ENCODE measurements at places on chromosomes 4 and X.
A peak's percentile ranks its signal among the peaks of the same experiment; 100 is the strongest.

DNA sequence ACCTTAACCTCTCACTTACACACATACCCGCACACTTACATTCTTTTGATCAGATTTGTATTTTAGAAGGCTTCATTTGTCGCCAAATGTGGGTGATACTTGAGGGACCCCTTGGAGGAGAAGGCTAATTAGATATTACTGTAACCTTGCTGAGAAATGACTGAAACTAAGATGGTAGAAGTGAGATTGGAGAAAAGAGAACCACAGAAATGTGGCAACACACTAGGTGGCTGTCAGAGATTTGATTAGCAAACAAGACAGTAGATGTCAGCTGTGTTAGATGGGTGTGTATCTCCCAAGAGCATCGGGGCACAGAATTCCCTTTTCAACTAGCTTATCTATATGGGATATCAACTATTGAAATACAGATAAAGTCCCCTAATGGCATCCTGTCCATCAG, 149.3 kb upstream of the FABP2 start:
- DNase-seq = no peak

DNA sequence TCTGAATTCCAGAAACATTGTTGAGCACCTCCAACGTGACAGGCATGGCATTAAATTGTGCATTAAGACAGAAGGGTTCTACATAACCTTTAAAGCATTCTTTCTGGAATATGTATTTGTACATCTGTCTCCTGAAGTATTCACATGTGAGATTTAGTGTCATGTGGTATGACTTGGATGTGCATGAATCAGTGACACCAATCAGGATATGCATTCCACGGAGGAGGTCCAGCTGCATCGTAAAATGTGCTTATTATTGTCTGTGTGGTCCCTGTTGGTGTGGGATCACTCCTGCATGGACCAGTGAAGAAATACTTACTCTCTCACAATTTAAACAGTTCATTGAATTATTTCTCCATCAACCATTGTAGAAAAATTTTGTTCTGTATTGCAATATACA, 149.0 kb downstream of the MID1 start:
- no peak for DNase-seq

DNA sequence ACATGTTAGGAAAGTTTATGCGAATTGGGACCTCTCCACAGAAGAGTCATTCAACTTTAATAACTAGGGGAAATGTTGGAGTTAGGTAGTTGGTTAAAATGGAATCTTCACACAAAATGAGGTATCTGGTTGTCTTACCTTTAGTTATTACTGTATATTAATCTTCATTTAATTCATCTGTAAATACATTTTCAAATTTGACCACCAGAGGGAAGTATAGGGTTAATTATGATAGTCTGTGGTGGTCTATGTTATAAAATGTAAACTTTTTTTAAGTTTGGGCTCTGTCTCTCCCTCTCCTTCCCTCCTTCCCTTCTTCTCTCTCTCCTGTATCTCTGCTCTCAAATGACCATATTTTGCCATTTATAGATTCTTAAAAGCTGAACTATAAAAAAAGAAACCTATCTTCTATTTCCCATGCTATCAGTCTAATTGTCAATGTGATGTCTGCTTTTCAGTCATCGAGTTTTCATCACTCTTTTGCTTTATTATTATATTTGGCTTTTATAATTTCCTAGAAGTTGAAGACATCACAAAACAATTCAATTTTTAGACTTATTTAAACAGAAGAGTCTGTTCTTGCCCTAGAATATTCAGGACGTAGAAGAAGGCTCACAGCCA, 49.8 kb downstream of the TMEM144 start:
- DNase-seq = no peak

GRCh38 chr4:25307596-25307995, 5.0 kb upstream of the ZCCHC4 start:
- no peak for DNase-seq

DNA sequence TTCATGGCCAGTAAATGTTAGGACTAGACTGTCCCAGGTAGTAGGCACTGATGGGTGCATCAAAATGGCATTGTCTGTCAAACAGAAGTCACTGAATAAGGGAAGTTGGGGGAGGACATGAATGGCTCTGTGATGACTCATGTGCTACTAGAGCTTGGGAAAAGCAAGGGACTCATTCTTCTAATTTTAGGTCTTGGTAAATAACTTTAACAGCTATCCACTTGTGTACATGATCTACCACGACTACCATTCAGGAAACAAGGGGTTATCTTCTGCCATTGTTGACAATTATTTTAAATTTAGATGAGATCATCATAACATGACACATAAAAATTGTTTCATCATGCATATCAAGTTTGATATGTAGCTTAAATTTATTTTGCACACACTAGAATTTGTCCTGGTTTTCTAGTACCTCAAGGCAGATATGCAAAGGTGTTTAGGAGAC, 6.3 kb downstream of the AREG start:
- DNase-seq = no peak

DNA sequence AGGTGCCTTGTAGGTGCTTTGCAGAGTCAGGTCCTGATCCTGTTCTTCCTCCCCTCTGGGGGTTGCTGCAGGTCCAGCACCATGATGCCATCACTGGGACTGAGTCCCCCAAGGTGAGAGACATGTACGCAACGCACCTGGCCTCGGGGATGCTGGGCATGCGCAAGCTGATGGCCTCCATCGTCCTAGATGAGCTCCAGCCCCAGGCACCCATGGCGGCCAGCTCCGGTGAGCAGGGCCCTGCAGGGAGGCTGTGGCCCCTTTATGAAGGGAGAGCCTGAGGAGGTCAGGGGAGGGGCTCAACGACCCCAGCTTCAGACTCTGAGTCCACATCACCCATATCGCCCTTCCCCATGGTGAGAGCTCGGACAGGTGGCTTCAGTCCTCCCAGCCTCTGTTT, 23.1 kb downstream of the MAN2B2 start:
- DNase-seq = no peak

- DNase-seq = no peak
Measured at GRCh38 chrX:29215251-29215650, 628.0 kb downstream of the IL1RAPL1 start.

- DNase-seq = peak; percentile 65
Measured at GRCh38 chrX:71107762-71108360, 1.3 kb upstream of the CXorf65 start.

DNA sequence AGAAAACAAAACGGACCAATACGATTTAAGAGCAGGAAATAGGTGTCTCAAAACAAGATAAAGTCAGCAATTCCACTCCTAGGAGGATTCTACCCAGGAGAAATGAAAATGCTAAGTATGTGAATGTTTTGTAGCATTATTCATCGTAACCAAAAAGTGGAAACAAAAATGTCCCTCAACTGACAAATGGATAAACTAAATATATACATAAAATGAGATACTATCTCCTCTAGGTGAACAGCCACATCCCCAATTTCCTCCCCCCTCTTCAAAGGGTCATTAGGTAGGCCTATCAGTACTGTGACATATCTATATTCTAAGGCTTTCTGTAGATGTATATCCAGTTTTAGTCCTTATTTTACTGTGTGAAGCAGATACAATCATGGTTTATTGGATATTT, 18.0 kb downstream of the DDX3X start:
- no peak for DNase-seq

DNA sequence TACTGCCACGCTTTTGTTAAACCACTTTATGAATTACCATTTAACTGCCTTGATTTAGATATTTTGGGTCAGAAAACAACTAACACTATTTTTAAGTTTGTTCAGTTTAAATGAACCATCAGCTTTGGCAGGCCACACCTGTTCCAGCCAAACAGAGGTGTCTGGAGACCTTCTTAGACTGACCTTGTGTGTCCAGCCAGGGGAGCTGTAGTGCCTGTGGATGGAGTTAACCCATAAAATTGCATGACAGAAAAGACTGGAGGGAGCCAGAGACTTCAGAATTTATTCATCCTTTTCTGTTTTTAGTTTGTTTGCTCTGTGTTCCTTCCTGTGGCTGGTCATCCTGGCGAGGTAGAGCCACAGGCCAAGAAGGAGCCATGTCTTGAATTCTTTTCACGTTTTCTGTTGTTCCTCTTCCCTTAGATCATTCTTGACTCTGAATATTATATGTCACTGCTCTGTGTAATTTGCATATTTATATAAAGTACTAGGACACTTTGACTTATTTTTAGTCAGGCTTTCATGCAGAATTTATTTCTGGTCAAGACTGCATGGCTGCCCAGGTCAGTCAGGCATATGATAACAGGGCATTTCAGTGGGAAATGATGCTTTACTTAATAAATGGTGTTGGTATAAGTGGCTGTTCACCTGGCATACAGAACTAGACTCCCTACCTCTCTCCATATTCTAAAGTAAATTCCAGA, 26.7 kb downstream of the HERC3 start:
- no peak for DNase-seq

- no peak for DNase-seq
Measured at GRCh38 chr4:41471126-41472071, 66.6 kb upstream of the LIMCH1 start.

DNA sequence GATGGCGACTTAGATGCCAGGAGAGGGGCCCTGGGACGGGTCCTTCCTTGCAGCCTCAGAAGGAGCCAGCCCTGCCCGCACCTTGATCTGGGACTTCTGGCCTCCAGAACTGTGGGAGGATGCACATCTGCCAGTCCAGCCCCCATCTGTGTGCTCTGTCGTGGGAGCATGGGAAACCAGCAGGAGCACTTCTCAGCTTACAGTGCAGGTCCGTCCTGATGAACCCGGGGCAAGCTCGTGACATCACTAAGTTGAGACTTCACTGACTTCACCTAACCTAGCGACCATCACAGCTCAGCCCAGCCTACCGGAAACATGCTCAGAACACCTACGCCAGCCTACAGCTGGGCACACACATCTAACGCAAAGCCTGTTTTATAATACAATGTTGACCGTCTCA, 38.1 kb downstream of the ABLIM2 start:
- no peak for DNase-seq

DNA sequence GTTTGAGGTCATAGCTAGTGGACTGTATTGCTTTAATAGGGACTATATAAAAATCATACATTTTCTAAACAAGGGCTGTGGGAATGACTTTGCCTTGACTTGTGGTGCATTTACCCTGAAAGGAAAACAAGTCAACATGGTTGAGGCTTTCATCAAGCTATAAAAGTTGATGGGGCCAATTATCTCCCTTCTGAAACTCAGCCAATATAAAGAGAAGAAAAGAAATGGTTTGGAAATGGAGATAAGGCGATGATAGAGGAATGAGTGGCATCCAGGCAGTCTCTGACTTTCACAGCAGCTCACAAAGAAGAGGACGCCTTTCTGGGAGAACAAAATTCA, 118.7 kb downstream of the SMARCA1 start:
- DNase-seq = no peak

DNA sequence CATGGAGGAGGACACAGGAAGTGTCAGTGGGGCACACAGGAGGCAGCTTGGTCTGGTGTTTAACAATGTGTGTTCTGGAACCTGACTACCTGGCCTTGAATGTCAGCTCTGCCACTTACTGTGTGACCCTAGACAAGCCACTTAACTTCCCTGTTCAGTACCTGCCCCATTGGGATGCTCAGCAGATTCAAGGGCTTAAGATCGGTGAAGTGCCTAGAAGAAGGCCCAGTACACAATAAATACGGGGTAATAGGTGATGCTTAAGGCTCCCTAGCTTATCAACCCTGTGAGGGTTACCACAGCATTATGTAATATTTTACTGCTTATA, 1.6 kb upstream of the CHIC2 start:
- DNase-seq = no peak

- DNase-seq = no peak
Measured at GRCh38 chrX:46788902-46789301, 30.0 kb upstream of the SLC9A7 start.

DNA sequence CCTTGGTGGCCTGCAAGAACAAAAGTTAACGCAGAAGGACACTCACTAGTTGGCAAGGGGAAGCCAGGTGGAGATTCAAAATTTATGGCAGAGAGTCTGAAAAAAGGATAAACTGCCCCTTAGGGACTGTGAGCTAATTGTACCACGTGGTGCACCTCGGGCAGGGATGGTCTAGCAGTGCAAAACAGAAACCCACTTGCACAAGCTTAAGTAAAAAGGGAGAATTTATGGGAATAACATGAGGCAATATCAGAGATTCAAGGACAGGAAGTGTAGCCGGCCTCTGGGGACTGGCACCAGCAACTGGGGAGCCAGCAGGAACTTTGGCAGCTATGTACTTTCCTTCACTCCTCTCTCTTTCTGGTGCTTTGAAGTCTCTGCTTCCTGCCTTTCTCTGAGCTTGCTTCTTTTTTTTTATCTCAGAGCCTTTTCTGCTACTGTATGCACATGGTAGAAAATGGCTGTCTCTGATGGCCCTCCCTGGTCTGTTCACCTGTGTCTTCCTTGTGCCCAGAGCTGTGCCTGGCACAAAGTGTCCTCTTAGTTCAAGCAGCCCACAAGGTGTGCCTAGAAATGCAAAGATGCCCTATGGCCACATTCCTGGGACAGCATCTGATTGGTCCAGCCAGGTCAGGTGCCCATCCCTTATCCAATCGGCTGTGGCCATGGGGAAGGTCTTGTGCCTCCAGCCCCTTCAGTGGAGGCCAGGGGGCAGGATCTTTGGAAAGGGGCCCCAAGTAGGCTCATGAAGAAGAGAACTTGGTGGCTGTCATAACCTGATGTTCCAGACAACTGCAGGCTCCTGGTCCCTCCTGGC, 114.8 kb upstream of the ATP6AP2 start:
- no peak for DNase-seq

- DNase-seq = no peak
Measured at GRCh38 chr4:138865765-138866164, 149.8 kb upstream of the NOCT start.

GRCh38 chrX:106874075-106874474, 29.1 kb downstream of the RIPPLY1 start:
- no peak for DNase-seq

GRCh38 chr4:1126506-1126905, 13.1 kb upstream of the RNF212 start:
- no peak for DNase-seq

DNA sequence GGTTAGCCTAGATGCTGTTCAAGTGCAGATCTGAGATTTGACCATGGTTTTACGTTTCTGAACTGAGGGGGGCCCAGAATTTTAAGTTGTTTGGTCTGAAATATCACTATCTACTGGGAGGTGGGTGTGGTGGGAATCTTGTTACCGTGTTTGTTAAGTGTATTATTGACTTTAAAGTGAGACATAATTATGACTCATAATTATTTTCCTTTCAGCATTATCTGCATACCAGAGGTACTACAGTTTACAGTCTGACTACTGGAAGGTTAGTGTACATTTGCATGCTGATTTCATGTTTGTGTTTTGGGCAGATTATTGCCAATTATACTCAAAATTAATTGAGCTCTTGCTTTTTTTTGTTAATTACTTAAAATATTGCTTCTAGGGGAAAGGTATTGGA, 101.5 kb downstream of the KDM6A start:
- no peak for DNase-seq

GRCh38 chr4:40124690-40125089, 68.0 kb downstream of the N4BP2 start:
- DNase-seq = no peak

GRCh38 chr4:53480909-53481308, 103.5 kb downstream of the FIP1L1 start:
- no peak for DNase-seq

DNA sequence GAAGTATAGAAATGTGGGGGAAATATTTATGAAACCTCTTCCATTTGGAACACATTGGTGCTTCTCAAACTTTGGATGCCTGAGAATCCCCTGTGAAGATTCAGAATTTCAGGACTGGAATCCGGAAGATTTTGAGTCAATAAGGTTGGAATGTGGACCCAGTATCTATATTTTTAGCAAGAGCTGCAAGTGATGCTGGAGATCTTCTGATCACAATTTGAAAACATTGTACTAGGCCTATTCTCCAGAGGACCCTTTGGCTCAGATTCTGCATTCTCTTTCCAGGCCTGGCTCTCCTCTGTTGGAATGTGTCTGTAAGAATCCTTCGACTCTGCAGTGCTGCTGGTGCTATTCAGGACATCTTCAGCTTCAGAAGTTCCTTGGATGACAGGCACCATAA, 2.4 kb upstream of the PKD2 start:
- DNase-seq = no peak
